Endothelial cell of coronary artery (primary cell): ENCODE measurements at places on chromosomes 11 and 22. TPM values are rescaled to one million over a fixed set of nuclear protein-coding genes. Genes with fewer than 3 reads are reported as not detected.

CSNK1E gene
- 123 and 165 TPM in 2 replicates for total RNA-seq

FOLH1 gene
- 0.18 and 0.85 TPM in 2 replicates for total RNA-seq

OR52N4 gene
- total RNA-seq, result not detected in 2 replicates

F2 gene
- total RNA-seq, result 0.09 TPM in 1 of 2 replicates, not detected in the other

GLB1L2 gene
- 0.19 and 0.36 TPM in 2 replicates for total RNA-seq

PAMR1 gene
- 0.18 and 0.56 TPM in 2 replicates for total RNA-seq

CD3D gene
- total RNA-seq, result not detected in 2 replicates

RAG2 gene
- not detected in 2 replicates for total RNA-seq

MN1 gene
- total RNA-seq, result 0.45 and 2.3 TPM in 2 replicates

MUC6 gene
- not detected in 2 replicates for total RNA-seq

ATP5MG gene
- 131 and 166 TPM in 2 replicates for total RNA-seq

MS4A2 gene
- not detected in 2 replicates for total RNA-seq

MMP7 gene
- 0.18 and 0.19 TPM in 2 replicates for total RNA-seq

RASD2 gene
- under 0.01 TPM in 1 of 2 replicates, not detected in the other for total RNA-seq

DDIAS gene
- 4.6 and 5.0 TPM in 2 replicates for total RNA-seq

BBOX1 gene
- not detected in 2 replicates for total RNA-seq

CHRM1 gene
- not detected in 2 replicates for total RNA-seq

P2RY2 gene
- total RNA-seq, result 4.0 and 5.9 TPM in 2 replicates

OR5P2 gene
- total RNA-seq, result 0.09 TPM in 1 of 2 replicates, not detected in the other
